ENCODE measurements at places on chromosomes 7 and 10.

- DNase-seq = no peak
Measured at GRCh38 chr7:23065974-23066373, 39.6 kb upstream of the KLHL7 start.

DNA sequence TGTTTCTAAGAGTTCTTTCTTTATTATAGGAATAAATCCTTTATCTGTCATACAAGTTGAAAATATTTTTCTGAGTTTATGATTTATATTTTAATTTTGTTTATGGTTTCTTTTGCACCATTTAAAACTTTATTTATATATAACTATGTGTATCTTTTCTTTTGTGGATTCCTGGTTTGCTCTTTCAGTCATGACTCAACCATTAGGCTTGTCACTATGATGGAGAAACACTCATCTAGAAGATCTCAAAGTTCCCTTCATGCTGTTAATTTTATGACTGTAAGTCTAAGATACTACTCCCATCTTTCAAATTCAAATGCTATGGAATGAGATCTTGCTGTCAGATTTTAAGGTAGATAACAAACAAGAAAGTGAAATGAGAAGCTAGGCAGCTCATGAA, 199.5 kb downstream of the INHBA start:
- no peak for DNase-seq

GRCh38 chr10:85098835-85099521, 770.6 kb downstream of the CCSER2 start:
- DNase-seq = no peak

- no peak for DNase-seq
Measured at GRCh38 chr10:4013651-4014121, 228.7 kb upstream of the KLF6 start.

DNA sequence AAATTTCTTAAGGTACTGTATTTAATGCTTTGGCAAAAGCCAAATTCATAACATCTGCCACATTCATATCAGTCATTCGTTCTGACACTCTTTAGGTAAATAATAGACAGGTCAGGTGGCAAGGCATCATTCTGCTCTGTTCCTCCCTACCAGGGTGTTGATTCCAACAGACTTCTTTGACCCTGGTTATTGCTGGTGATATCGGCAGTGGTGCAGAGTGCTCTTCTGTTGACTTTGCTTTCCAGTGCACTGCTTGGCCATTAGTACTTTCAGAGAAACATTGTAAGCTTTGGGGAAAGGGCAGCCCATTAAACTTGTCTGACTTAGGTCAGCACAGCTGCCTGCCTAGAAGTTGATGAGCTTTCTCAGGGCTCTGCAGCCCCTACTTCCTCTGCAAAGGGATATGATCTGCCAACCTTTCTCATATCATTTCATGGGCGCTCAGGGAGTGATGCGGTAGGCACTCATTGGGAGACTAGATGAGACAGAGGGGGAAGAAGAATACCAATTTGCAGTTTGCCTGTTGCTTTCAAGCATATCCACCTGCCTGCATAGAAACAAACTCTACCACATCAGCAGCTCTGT, 139.3 kb downstream of the LRRC4 start:
- no peak for DNase-seq

- DNase-seq = no peak
Measured at GRCh38 chr10:30348378-30348776, 701 bp downstream of the MTPAP start.

All from stimulated activated naive CD4-positive, alpha-beta T cell (primary cell).